Upper lobe of left lung (tissue), 6 donors: ENCODE measurements at places on chromosomes 2 and 18. TPM values are rescaled to one million over a fixed set of nuclear protein-coding genes. Genes with fewer than 3 reads are reported as not detected.

GRCh38 chr2:11925295-11926066, 179.0 kb downstream of the LPIN1 start:
- DNase-seq: no peak
- no peak overlapping the region for H3K27ac ChIP-seq
- H3K36me3 ChIP-seq: no peaks in the 10 kb centered on the region

DNA sequence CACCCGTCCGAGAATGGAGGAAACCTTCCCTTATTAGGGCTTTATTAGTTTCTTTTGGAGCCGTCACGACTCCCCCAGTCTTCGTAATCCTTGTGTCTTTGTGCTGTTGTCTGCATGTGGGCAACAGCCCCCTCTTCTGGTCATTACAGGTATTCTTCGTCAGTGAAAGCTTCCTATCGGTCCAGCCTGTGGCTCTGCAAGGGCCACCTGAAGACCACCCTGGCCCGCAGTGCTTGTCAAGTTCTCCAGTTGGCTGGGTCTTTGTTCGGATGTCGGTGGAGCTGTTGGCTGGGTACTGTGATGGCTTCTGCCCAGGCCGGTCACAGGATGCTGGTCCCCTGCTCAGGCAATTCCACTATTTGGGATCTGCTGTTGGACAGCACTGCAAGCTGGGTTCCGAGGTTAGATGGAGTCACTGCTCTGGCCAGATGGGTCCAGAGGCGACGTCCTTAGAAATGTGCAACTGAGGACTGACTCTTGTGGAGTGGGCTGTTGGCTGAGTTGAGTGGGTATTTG, 19.2 kb downstream of the E2F6 start:
- H3K27me3 ChIP-seq: no peaks in the 10 kb centered on the region
- H3K4me1 ChIP-seq: no peaks in the 10 kb centered on the region
- H3K36me3 ChIP-seq: peaks cover 45% of the 10 kb centered on the region

DNA sequence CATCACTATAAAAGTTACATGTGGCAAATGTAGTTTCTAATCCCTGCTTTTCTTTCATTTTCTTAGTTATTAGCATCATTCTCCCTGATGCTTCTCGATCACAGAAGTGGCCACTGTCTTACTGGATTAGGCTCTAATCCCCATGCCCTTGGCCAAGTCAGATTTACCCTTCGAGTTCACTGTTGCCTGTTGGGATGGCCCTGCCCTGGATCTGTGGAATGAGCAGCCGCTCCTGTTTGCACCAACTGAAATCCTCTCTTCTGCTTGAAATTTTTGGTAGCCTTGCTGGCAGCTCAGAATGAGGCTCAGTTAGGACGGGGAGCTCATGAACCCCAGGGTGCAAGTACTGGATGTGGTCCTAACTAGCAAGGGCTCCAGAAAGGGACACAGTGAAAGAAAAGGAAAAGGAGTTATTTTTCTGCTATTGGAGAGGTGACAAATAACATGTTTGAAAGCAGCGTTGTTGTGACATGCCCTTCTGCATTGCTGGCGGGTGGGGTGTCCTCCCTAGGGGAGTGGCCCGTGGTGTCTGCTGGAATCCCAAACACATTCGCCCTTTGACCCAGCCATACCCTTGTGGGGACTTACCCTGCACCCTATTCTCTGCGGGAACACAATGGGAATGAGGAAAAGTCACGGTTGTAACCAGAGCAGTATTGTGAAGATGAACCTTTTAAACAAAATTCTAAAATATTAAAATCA, 34.5 kb downstream of the RBFA start:
- H3K4me1 ChIP-seq: no peaks in the 10 kb centered on the region
- H3K4me3 ChIP-seq: no peak overlapping the region
- no peak for DNase-seq
- H3K36me3 ChIP-seq: no peaks in the 10 kb centered on the region
- no peaks in the 10 kb centered on the region for H3K27me3 ChIP-seq

GRCh38 chr2:209189893-209190292, 234.0 kb upstream of the MAP2 start:
- H3K36me3 ChIP-seq: no peaks in the 10 kb centered on the region
- H3K27me3 ChIP-seq: no peaks in the 10 kb centered on the region

GRCh38 chr2:27118525-27119329, at the start of gene CGREF1:
Gene CGREF1 (minus strand): TSS chr2:27119128. CDS start chr2:27104366, 14,762 bp downstream.
- H3K27ac ChIP-seq: no peak within 1 kb of the TSS
- no peaks in the 10 kb centered on the region for H3K27me3 ChIP-seq
- no peaks in the 10 kb centered on the region for H3K36me3 ChIP-seq
- H3K4me1 ChIP-seq: peaks cover 16% of the 10 kb centered on the region

SKOR2 gene
- not detected for total RNA-seq
